Smooth muscle cell of the umbilical artery (primary cell): ENCODE measurements at places on chromosomes 3 and 15. TPM values are rescaled to one million over a fixed set of nuclear protein-coding genes. Genes with fewer than 3 reads are reported as not detected.

SNTN gene
- total RNA-seq, result not detected in 2 replicates

PLEKHO2 gene
- total RNA-seq, result 23.2 and 26.0 TPM in 2 replicates

ATXN7 gene
- 10.4 and 13.6 TPM in 2 replicates for total RNA-seq

SLC2A2 gene
- total RNA-seq, result not detected in 2 replicates

VILL gene
- 3.6 and 8.9 TPM in 2 replicates for total RNA-seq

CHRNA7 gene
- total RNA-seq, result 0.05 TPM in 1 of 2 replicates, not detected in the other

TRH gene
- total RNA-seq, result not detected in 2 replicates

EPHA3 gene
- 4.2 and 17.0 TPM in 2 replicates for total RNA-seq

WDR49 gene
- total RNA-seq, result 0.09 TPM in 1 of 2 replicates, not detected in the other

ITIH1 gene
- total RNA-seq, result not detected in 2 replicates
